ENCODE measurements at places on chromosomes 12 and 14.

GRCh38 chr12:2490831-2491230, 303.9 kb upstream of the FKBP4 start:
- DNase-seq, result no peak

DNA sequence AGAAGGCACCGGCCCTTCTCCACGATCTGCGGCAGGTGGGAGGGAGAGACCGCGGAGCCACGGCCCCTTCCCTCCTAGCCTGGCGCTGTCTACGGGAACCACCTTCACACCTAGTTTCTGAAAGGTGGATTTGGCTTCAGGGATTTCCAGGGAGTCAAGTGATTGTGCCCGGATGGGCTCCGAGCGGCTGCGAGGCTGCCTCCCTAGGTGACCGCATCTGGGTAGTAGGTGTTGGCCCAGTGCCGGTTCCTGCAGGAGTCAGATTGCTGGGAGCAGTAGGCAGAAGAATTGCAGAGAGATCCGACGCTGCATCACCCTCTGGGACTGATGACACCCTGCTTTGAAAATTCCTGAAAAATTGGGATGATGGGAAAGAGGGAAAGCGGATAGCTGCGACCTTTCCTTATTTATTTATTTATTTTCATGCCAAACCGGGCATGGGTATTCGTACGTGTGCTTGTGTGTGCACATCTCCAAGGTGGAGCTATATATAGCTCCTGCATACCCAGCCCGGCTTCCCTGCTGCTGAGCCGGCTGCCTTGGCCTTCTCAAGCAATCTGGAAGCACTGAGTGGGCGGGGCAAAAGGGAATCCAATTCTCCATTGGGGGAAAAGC, 1.1 kb downstream of the CNTN1 start:
- no peak for DNase-seq

DNA sequence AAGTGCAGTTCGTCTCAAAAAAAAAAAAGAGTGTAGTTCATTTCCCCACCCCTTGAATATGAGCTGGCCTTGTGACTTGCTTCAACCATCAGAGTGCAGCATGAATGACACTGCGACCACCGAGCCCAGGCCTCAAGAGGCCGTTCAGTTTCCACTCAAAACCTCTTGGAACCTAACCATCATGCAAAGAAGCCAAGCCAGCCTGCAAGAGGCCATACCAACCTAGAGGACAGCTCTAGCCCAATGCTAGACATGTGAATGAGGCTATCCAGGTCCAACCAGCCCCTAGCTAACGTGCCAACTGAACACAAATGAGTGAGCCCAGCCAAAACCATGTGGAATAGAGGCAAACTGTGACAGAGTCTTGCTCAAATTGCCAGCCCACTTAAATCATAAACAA, 29.7 kb downstream of the R3HDM2 start:
- DNase-seq, result no peak

- DNase-seq, result peak; percentile 29
Measured at GRCh38 chr14:24132061-24132685, 1.7 kb downstream of the FITM1 start.

GRCh38 chr12:93341409-93342049, 36.2 kb upstream of the NUDT4 start:
- DNase-seq, result no peak

- no peak for DNase-seq
Measured at GRCh38 chr14:20606190-20606901, 15.2 kb upstream of the RNASE12 start.
